ENCODE measurements at places on chromosomes 4 and X.
A peak's percentile ranks its signal among the peaks of the same experiment; 100 is the strongest.

DNA sequence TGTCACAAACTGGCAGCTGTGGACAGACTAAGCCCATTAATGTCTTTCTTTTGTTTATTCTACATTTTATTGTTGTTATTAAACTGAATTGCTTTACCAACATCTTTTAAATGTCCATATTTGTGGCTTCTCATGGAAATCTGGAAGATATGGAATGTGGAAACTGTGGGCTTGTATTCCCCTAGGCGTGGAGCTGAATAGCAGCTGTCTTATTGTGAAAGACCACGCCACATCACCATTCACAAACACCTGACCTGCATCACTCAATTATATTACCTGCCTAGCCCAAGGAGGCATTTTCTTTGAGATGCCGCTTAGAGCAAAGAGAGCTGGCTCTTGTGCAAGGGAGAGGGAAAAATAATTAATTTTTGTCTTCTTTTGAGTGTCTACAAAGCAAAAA lies 96.9 kb upstream of the GPRIN3 start:
- DNase-seq, result no peak

DNA sequence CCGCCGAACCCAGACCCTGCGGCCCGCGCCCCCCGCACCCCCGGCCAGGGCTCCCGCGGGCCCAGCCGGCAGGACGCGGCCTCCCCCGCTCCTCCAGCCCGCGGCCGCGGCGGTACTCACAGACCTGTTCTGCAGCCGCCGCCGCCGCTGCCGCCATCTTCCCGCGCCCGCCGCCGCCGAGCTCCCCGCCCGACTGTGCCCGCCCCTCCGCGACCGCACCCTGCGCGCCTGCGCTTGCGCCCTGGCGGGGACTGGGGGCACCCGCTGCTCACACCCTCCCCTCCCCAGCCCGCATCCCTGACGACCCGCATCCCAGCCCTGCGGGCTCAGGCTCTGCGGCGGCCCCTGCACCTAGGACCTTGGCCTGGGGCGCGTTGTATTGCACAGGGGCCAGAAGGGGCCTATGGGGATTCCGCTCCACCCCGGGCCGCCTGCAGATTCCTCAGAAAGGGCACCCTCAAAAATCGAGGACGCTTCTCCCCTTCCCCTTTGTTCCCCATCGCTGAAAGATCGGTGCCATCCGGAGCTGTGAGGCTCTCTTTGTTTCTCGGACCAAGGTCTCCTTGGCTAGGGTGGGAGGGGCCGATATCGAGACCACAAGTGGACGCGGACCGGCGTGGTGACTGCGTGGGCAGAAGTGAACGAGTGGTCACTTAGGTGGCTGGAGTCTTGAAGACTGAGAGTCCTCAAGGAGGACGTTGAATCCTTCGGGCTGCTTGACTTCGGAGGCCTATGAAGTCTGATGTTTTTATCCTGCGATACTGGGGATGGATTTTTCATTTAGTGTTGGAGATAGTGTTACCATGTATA lies at the start of gene SGCB:
Gene SGCB, minus strand, starts transcription at position 197 of the 810 bp plus-strand sequence. Its CDS starts 40 bp downstream, at position 157.
- peak; percentile 83 for DNase-seq

- no peak for DNase-seq
Measured at GRCh38 chrX:153504445-153505016, 9.8 kb downstream of the BGN start.

- no peak for DNase-seq
Measured at GRCh38 chrX:46587158-46587557, 13.6 kb downstream of the CHST7 start.

DNA sequence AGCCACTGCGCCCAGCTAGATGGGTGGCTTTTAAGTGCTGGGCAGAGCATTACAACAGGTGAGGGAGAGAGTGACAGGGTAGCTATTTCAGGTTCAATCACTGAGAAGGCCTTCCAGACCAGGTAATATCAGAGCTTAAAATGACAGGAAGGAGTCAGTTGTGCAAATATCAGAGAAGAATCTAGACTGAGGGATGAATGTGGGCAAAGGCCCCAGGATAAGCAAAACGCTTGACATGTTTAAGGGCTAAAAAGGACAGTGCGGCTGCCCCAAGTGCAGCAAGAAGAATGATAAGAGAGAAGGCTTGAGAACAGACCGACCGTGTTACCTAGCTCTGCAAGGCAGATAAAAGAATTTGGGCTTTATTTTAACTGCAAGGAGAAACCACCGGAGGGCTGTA lies 18.6 kb downstream of the AADAT start:
- DNase-seq, result no peak

DNA sequence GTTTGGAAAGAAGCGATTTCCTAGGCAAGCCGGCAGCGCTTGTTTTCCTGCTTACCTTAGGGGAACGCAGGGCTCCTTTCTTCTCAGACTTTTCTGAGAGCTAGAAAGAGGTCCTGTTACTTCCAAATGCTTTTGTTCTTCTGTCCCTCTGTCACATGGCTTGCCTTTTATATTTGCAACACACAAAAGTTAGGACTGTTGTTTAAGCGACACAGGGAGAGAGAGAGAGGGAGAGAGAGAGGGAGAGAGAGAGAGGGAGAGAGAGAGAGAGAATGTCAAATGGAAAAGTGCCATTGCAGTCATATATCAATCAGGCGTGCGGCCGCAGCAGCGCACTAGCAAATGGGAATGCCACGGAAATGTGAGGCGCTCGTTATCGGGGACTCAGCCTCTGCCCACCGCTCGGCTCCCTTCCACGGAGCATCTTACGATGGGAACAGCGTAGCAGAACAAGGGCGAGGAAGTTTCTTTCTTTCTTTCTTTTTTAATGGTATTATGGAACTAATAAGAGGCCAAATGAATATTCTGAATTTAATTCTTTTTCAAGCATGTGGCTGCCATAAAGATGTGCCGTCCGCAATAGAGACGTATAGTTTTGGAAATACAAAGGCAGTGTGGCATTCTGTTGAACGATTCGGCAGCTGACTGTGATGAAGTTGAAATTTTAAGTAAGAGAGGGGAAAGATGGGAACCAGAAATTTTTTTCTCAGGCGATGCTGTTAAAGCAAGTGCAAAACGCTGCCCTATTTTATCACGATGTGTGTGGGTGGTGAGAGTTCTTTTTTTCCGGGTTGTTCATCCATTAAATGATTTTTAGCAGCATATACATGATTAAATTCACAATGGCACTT lies at the start of gene NDP:
Gene NDP, minus strand, starts transcription at position 142 of the 851 bp plus-strand sequence. CDS start 14,745 bp downstream, outside the sequence.
- no peak for DNase-seq

DNA sequence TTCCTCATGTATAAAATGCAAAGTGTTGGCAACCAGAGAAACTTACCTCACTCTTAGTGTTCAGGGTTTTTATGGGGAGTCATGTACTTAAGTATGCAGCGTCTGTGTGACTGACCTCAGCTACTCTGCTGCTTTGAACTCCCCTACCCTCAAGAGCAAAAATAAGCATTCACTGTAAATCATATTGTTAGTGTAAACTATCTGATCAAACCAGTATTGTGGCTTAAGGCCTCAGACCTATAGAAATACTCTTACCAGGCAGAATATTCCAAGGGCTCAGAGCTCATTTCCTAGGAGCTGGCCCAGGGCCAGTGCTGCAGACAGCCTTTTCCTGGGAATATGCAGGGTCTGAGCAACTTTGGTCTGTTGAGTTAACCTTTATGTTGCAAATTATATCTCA lies 453.1 kb downstream of the CCSER1 start:
- DNase-seq, result no peak

- no peak for DNase-seq
Measured at GRCh38 chr4:73917081-73917501, 47.9 kb downstream of the CXCL1 start.

Data from type B pancreatic cell (in vitro differentiated cells).